ENCODE measurements at places on chromosomes 16 and 17.

DNA sequence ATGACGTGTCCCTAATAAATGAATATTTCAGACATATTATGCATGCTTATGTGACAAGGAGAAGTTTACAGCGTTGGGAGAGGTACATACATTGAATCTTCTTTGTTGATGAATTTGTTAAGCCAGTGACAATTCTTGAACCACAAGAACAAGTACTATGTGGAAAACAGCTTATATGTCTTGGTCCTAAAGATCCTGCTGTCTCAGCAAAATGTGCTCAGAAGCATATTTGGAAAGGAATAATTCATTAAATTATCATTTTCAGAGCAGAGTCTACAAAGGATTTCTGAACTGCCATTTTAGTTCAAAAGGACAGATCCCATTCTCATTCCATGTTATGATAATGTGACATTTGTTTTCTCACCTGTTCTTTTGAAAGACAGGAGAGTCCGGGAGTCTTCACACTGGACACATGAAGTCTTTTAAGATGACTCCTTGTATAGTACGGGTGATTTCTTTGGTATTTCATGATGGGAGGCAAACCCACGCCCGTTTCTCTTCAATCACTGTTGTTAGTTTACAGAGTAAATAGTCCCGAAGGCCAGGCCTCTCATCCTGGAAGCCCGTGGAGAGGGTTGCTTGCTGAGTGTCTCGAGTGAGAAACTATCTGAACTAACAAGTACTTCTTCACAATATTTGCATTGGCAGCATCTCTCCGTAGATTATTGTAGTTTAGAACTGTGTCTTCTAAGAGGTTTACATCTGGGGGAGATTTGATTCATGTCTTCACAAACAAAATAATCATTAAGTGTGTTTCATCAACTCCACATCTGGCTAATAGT lies 26.7 kb downstream of the VPS35L start:
- DNase-seq = no peak

DNA sequence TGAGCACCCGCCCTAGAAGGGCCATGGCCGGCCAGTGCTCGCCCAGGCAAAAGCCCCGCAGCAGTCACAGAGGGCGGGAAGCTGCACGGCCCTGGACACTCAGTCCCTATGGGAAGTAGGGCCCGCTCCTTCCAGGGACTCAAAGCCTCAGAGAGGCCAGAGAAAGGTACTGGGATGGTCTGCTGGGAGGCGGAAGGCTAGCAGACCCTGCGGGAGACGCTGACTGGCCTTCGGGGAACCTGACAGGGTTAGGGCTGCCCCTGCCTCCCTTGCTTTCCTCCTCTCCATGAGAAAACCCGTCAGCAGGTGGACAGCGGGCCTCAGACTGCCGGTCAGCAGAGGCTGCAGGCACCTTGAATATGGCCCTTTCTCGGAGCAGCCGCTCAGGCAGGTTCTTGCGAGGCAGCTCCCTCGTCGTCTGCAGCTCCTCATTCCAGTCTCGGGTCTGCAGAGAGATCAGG lies 11.5 kb downstream of the CLUH start:
- DNase-seq = no peak

DNA sequence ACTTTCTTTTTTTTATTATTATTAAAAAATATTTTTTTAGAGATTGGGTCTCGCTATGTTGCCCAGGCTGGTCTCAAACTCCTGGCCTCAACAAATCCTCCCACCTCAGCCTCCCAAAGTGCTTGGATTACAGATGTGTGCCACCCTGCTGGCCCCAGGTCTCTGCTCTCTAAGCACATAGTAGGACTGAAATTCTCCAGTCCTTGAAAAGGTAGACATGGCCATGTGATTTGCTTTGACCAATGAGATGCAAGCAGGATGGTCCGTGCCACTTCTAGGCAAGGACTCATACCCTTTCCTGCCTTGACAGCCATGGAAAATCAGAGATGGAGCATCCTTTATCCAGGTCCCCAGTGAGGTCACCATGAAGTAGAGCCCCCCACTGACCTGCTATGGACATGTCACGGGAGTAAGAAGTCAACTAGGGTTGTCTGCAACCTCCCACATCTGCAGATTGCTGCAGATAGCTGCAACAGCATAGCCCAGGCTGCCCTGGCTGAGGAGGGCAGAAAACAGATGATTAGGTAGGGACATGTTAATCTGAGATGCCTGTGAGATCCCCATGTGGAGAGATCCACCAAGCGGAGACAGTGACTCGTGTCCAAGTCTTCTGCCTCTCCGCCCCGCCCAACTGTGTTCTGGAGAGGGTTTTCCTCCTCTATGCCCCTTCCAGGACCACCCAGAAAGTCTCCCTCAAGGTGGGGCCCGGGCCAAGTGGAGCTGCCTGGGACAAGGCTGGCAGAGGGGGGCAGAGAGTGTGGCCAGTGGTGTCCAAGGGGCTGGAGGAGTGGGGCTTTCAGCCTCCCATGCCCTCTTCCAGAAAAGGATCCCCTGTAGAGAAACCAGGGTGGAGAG lies 11.0 kb downstream of the GSG1L start:
- no peak for DNase-seq

- DNase-seq = no peak
Measured at GRCh38 chr17:28760601-28761562, 17.1 kb downstream of the TRAF4 start.

DNA sequence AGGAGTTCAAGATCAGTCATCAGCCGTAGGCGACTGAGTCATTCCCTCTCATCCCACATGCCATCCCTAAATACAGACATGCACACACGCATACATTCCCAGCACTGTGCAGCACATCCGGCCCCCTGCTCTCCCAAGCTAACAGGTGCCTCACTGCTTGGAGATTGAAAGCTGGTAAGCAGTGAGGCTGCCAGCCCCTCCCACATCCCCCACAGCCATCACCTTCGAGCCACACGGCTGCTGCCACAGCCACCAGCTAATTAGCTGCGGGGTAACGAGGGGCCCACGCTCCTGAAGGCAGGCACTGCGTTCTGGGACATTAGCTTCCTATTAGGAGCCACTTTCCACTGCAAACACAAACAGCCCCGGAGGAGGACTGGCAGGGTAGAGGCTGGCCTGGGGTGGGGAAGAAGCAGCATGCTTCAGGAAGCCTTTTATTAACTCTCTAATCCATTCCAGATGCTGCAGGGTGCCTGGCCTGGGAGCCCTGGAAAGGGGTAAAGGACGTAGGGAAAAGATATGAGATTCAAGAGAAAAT lies 179.6 kb downstream of the CCT6B start:
- DNase-seq = no peak

DNA sequence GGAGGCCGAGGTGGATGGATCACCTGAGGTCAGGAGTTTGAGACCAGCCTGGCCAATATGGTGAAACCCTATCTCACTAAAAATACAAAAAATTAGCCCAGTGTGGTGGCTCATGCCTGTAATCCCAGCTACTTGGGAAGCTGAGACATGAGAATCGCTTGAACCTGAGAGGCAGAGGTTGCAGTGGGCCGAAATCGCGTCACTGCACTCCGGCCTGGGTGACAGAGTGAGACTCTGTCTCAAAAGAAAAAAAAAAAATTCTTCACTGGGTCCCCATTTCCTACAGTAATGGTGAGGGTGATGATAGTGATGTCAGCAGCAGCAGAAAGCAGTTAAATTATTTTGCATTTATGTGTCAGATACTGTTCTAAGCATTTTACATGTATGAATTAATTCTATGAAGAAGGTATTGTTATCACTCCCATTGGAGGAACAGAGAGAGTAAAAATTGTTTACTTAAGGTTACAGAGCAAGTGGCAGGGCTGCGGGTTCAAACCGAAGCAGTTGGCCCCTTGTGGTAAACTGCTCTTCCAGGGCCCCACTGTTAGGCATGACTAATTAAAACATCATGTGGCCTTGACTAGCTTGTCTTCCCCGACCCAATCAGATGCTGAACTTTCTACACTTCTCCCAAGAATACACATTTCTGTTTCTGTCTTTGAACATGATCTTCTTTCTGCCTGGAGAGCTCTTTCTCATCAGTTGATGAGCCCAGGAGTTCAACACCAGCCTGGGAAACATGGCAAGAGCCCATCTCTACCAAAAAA lies 45.8 kb downstream of the STAT3 start:
- peak; percentile 54 for DNase-seq

DNA sequence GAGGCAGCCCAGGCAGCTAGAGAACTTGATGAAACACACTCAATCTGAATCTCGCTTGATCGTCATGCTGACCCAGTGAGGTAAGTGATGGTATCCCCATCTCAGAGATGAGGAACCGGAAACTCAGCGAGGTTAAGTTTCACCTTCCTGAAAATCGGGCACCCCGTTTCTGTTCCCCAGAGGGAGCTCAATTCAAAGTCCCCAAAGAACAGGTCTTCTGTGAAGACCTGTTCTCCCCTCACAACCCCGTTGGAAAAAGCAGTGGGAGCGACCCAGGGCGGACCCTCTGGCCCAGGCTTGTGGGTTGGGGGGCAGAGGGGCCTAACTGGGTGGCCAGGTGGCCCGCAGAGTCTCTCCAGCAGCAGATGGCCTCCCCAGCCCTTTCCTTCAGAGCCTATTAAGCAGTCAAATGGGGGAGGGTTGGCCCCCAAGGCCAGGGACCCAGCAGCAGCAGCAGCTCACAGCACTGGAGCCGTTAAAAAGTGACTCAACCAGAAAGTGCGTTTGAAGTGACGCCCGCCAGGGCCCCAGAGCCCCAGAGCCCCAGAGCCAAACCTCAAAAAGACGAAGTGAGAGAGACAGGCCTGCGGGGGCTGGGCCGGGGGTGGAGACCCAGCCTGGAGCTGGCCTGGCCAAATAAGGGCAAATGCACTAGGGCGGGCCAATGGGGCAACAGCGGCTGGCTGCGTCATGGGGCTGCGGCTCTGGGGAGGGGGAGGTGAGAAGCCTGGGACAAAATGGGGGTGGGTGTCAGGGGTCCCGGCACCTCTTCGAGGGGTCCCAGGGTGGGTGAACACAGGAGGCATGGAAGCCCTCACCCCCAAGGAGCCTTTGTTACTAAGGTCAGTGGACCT lies 9.2 kb upstream of the TSPOAP1 start:
- DNase-seq = peak; percentile 94

GRCh38 chr17:752620-753219 lies 656 bp upstream of the GEMIN4 start:
- peak; percentile 54 for DNase-seq

DNA sequence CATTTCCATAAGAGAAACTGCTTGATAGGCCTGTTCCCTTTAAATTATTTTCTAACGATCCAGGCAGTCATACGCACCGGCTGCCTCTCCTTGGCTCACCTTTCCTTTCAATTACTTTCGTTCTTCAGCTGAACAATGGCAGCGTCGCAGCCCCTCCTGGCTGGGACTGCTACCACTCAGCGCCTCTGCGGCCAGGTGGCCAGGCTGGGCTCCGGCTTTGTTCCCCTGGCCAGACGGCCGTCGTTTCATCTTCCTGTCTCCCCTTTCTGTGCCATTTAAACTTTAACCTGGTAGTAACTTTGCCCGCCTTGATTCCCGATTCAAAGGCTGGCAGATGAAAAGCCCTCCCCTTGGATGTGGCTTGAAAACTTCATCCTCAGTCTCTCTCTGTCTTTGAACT lies 79.0 kb downstream of the C16orf78 start:
- DNase-seq = no peak

- no peak for DNase-seq
Measured at GRCh38 chr16:4556580-4556979, 440 bp downstream of the C16orf96 start.

DNA sequence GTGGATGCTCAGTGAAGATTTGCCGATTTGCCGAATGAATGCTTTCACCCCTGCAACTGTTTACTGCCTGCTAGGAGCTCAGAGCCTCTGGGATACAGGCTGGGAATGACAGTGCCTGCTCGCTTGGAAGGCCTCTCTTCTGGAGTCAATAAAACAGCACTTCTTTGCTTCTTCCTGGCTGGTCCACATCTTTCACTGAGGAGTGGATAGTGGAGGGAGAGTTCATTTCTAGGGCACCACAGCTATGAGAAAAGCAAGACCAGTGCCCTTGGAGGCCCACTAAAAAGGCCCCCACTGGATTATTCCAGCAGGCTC lies 3.1 kb upstream of the USP7 start:
- no peak for DNase-seq

DNA sequence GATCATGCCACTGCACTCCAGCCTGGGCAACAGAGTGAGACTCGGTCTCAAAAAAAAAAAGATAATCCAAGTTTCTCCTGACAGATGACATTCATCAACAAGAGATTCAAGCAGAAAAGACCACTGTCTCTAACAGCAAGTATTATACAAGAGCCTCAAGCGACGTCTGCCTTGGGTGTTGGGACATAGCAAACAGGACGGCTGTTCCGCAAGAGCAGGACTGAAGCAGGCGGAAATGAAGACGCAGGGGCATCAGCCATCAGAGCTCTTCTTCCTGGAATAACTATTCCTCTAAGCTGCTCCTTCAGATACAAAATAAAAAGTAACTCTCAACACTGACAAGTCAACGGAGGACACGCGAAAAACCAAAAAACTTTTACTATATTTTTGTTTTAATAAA lies 54.0 kb downstream of the ANKRD11 start:
- no peak for DNase-seq

DNA sequence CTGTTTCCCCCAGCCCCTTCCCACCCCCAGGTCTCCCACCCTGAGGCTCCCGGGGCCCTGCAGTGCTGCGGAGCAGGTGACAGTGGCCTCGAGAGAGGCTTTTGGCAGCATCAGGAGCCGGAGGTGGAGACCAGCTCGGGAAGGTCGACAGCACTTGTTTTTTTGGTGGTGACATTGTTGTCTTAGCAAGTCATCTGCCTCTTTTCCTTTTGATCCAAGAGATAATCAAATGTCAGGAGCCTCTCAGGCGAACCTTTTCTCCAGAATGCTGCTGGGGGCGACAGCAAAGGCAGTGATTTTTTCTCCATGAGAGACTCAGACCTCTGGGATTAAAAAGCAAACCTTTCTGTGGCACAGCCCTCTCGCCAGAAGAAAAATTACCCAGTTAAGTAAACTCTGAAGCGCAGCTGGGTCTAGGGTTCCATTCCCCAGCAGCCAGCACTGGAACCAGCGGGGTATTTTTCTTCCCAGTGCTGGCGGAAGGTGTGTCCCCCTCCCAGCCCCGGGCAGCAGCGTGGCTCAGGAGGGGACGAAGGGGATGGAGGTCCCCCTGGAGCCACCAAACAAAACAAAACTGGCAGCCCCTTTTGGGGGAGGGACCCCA lies 37.2 kb downstream of the GRIN2C start:
- DNase-seq = no peak

GRCh38 chr17:71188811-71189492 lies 931.9 kb upstream of the SOX9 start:
- no peak for DNase-seq

- DNase-seq = no peak
Measured at GRCh38 chr17:20967776-20968175, 75.0 kb downstream of the USP22 start.

DNA sequence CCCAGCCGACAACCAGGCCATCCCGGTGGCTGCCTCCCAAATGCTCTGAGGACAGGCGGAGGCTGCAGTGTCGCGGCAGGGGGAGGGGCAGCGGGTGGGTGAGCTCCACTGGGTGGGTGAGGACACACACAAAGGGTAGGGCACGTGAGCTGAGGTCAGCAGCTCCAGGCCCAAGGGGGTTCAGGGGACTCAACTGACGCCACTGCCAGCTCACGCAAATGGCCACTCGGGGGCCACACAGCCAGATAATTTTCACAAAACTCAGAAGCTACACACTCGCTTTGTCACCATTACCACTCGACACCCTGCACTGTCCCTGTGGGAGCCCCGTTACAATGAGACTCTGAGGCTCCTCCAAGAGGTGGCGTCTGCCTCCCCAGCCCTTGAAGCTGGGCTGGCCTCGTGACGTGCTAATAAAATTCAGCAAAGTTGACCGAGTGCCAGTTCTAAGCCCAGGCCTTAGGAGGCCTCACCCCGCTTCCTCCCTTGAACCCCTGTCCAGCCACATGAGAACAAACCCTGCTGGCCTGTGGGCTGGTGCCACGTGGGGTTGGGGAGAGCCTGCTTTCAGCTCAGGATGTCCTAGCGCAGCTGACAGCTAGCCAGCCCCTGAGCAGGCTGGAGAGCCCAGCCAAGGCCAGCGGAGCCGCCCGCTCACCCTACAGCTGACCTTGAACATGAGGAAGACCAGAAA lies 56.9 kb downstream of the RMI2 start:
- DNase-seq = no peak

Data from activated naive CD4-positive, alpha-beta T cell treated with Interleukin-2 at 50 U/mL for 16 hours (primary cell).